Stimulated activated CD8-positive, alpha-beta memory T cell treated with anti-CD3 and anti-CD28 coated beads, Interleukin-4, amount 100 ng/mL, for 1 hour (primary cell): ENCODE measurements at places on chromosomes 7 and 10.

- DNase-seq = no peak
Measured at GRCh38 chr7:22394739-22395138, 37.8 kb upstream of the RAPGEF5 start.

DNA sequence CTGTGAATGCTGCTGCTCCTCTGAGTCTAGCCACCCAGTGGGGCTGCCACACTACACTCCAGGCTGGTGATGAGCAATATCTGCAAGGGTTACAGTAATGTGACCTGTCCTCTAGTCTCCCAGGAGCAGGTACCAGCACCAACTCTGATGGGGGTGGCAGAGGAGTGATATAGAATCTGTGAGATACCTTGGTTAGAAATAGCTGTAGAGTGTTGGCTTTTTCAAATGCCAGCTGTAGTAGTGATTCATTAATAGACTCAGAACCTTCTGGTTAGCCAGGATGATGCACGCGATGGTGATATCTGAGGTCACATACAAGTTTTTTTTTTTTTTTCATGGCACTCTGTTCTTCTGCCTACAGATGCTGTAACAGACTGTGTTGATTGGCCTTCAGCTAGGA lies 757.1 kb downstream of the INHBA start:
- DNase-seq = no peak

DNA sequence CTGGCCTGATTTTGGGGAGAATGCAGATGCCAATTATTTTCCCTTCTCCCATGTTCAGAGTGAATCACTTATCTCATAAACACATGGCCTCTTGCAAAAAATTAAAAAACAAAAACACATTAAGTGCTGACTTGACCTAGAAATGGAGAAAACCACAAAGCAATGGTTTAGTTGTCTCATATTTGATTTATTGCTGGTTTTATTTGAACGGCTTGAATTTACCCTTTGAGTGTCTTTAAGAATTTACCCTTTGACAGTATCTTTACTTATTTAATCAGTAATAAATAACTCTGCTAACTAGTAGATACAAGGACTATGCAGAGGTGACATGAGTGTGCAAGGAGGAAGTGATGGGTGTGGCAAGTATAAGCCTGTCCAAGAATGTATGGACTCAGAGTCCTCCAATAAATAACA lies 68.1 kb upstream of the GSDME start:
- DNase-seq = no peak

DNA sequence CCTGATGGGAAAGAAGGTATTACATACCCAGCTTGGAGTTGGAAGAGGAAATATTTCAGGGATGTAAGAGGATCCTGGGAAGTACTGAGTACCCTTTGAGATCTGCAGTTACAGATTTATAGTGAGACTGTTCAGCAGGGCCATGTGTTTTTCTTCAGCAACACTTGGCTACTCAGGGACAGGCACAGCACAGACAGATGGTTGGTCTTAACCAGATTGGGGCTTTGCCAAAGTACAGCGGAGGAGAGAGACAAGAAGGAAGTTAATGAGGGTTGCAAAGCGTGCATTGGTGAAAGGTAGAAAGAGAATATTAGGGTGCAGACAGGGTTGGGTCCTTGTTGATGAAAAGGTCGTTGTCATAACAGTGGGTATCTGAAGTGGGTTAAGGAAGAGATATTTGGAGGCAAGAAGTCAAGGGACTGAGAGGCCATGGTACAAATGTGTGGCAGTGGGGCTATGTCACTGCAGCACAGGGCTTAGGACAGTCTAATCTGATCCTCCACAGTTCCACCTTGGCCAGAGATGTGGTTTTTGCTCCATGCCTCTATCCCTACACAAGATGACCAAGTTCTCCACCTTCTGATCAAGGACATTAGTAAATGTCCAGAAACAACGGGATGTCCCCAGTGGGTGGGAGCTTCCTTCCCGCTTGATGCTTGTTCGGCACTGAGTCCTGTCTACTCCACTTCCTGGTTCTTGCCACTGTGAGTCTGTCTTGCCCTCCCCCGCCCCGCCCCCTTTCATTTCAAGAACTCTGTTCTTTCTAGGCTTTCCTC lies 18.9 kb upstream of the DNAJC1 start:
- peak; percentile 6 for DNase-seq

DNA sequence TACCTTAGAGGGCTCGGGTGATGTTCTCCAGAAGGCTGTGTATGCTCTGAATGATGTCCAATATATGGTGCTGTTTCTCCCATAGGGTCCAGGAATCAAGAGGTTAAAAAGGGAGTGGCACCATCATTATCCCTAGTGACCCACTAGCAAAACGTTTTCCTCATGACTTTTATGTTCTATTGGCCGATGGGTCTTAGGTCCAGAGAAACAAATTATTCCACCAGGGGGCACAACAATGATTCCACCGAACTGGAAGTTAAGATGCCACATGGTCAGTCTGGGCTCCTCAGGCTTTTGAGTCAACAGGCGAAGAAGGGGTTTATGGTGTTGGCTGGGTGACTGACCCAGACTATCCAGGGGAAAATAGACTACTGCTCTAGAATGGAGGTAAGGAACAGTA lies 256.1 kb downstream of the COBL start:
- DNase-seq = no peak

GRCh38 chr10:99758211-99758891 lies 24.1 kb upstream of the ABCC2 start:
- no peak for DNase-seq

DNA sequence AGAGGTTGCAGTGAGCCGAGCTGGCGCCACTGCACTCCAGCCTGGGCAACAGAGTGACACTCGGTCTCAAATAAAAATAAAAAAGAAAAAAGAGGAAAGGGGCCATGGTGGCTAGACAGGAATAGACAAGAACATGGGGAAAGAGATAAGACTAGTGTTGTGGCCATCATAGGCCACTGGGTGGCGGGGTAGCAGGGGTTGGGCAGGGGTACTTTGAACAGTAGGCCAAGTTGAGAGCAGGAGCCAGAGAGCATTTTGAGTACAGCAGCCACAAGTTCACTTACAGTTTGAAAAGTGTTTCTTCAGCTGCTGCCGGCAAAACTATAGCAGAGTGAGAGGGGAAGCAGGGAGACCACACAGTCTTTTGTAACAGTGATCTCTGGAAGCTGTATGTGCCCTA lies 656.0 kb downstream of the CNTNAP2 start:
- DNase-seq = no peak
